ENCODE measurements at places on chromosomes 7 and 10.
A peak's percentile ranks its signal among the peaks of the same experiment; 100 is the strongest.

- DNase-seq = no peak
Observed at GRCh38 chr10:124647421-124648130, 96.6 kb downstream of the FAM53B start.

DNA sequence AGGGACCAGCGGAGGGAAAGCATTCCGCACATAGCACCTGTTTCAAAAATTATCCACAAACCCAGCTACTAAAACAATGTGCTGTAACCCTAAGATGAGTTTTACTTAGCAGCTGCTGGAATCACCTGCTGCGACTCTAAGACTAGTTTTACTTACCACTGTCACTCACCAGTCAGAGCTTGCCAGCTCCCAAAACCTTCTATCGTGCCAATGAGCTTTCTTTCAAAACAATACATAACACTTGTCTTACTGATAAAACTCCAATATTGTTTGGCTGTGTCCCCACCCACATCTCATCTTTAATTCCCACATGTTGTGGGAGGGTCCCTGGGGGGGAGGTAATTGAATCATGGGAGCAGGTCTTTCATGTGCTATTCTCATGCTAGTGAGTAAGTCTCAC lies 18.4 kb downstream of the ST8SIA6 start:
- DNase-seq = no peak

- no peak for DNase-seq
Observed at GRCh38 chr10:61987951-61988379, 86.5 kb downstream of the ARID5B start.

DNA sequence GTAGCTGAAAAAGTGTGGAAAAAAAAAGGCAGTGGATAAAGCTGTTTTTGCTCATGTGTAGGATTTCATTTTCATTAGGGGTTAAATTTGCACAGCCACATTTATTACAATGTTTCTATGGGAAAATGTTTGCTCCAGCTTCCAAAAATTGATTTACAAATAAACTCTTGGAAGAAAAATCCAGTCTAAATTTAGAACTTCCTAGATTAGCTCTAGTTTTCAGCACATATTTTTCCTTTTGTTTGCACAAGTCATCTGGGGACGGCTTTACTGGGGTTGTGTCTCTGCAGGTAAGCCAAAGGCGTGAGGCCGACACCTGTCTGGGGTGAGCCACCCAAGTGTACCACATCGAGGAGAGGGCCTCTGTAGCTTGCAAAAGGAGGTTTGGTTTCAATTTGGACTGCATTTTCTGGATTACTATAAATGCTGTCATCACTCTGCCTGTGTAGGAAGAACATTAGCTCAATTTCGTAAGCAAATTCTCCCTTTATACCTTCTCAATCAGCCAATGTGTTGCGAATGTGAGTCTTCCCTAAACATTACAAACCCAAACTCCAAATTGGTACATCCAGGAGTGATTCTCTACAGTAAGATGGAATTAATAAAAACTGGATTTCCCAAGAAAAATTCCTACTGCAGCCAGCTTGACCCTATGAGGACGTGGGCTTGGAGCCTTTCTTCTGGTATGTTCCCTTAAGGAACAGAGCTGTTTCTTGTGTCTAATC lies 89.5 kb upstream of the ZNF438 start:
- DNase-seq = no peak

DNA sequence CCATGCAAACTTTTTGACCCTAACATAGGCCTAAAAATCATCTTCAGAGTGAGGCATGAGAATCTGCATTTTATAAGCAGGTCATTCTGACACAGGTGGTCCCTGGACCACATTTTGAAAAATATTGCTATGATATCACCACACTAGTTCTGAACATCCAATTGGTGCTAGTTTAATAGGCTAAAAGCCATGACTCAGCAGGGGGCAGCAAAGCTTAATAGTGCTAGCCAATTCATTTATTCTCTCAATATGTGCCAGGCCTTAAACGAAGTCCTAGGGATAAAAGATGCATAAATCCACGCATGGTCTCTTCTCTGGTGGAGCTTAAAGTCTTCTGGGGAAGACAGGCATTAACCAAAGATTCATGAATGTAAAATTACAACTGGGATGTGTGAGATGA lies 10.2 kb upstream of the SLC25A28 start:
- DNase-seq = peak; percentile 3

DNA sequence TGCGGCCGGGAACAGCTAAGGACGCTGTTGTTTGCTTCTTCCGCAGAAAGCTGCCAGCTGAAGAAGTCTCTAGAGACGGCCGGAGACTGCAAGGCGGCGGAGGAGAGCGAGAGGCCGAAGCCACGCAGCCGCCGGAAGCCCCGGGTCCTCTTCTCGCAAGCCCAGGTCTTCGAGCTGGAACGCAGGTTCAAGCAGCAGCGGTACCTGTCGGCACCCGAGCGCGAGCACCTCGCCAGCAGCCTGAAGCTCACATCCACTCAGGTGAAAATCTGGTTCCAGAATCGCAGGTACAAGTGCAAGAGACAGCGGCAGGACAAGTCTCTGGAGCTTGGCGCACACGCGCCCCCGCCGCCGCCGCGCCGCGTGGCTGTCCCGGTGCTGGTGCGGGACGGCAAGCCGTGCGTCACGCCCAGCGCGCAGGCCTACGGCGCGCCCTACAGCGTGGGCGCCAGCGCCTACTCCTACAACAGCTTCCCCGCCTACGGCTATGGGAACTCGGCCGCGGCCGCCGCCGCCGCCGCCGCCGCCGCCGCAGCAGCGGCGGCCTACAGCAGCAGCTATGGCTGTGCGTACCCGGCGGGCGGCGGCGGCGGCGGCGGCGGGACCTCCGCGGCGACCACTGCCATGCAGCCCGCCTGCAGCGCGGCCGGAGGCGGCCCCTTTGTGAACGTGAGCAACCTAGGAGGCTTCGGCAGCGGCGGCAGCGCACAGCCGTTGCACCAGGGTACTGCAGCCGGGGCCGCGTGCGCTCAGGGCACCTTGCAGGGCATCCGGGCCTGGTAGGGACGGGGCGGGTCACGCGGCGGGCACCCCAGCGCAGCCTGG lies 2.4 kb downstream of the NKX2-3 start:
- DNase-seq = no peak
